ENCODE measurements at places on chromosomes 3 and 15.

DNA sequence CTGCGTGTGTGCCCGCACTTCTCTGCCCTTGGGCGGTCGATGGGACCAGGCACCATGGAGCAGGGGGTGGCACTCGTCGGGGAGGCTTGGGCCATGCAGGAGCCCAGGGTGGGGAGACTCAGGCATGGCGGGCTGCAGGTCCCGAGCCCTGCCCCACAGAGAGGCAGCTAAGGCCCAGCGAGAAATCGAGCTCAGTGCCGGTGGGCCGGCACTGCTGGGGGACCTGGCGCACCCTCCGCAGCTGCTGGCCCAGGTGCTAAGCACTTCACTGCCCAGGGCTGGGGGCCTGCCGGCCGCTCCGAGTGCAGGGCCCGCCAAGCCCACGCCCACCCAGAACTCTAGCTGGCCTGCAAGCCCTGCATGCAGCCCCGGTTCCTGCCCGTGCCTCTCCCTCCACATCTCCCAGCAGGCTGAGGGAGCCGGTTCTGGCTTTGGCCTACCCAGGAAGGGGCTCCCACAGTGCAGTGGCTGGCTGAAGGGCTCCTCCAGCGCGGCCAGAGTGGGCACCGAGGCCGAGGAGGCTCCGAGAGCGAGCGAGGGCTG lies 553 bp upstream of the RTP4 start:
- DNase-seq = no peak

- DNase-seq = no peak
Measured at GRCh38 chr3:64501298-64501906, 186.4 kb downstream of the ADAMTS9 start.

GRCh38 chr3:184344579-184345316 lies 7.3 kb downstream of the FAM131A start:
- no peak for DNase-seq

DNA sequence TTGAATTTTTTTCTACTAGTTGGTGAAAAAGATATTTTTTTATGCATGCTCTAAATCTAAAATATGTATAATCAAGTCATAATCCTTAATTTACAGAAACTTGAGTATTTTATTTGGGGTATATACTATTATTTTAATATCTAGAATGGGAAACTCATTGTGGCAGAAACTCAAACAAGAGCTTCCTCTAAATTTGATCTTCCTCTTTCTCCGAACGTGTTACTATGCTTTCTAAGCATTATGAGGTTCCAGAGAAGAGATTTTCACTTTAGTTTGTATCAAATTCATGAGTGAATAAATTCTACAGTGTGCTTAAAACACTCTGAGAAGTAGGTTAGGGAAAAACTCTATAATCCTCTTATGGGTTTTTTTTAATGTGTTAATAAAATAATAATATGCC lies 173.1 kb downstream of the POTEB3 start:
- DNase-seq = no peak

DNA sequence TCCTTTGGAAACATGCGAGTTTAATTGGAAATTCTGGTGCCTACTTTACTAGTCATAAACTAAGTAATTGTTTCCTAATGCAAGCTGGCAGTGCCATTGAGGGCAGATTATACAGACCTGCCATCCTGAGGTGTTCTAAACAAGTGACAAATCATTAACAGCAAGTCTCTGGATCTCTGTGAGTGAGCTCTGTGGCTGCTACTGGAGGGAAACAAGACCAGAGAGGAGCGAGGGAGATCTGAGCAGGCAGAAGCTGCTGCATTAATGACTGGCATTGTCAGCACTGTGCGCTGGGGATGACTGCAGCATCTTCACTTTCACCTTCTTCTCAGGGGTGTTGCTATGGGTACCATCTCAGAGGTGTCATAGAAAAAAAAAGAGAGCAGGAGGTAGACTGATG lies 308.4 kb upstream of the DPH6 start:
- DNase-seq = no peak

Measured in stimulated activated CD4-positive, alpha-beta T cell treated with anti-CD3 and anti-CD28 coated beads, Interleukin-15, amount 100 ng/mL, for 48 hours (primary cell).